Tibial artery (tissue), 4 donors: ENCODE measurements at places on chromosomes 3 and 15.

- DNase-seq: no peak
These were observed 548.5 kb downstream of the RBMS3 start for GRCh38 chr3:29829340-29829739.

GRCh38 chr3:25817638-25818037, 27.7 kb downstream of the OXSM start:
- DNase-seq: no peak

DNA sequence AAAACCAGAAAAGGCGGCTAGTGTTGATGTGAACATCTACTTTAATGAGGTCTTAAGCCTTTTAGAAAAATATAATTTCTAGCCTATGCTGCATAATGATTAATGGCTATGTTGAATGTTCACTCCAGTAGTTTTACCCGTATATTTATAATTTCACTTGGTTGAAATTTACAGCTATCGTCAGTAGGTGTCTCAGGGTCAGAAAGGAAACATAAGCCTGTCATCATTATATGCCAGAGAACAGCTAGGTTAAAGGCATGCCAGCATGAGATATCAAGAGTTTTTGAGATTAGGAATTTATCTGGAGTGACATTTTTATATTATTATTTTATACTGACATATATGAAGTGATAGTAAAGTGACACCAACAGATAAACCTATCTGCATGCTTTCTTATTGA, 904.1 kb downstream of the OTOL1 start:
- DNase-seq: no peak

DNA sequence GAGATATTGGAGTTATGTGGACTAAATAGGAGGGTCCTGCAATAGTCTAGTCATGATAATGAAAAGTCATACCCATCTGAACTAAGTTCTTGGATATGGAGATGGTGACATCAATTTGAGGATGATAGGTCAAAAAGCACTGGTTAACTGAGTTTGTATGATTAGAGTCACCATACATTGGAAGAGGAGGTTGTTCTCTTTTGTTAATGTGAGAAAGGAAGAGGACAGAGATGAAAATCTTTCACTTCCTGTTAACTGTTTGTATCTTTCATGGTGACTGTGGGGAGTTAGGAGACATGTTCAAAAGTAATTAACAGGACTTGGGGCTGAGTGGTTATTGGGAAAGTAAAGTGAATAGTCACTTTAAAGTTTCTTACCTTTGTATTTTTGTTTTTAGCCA, 11.1 kb downstream of the TMEM62 start:
- DNase-seq: no peak

- DNase-seq: no peak
These were observed 100.6 kb downstream of the UBE2E2 start for GRCh38 chr3:23303601-23304217.

DNA sequence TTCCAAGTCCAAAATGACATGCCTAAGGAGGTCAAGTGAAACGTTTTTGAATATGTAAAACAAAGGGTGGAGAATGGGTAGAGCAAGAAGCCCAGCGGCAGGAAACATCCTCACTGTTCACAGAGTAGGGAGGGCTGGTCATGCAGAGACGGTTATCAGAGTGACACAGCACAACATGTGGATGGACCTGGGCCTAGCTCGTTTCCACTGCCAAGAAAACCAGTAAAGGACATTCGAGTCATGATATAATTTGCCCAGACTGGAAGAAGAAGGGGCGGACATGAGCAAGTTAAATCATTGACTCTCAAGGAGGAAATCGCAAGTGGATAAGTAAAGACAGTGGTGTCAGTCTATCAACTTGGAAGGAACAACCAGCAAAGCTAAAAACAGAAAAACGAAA, 89.3 kb downstream of the LRIG1 start:
- no peak for DNase-seq

DNA sequence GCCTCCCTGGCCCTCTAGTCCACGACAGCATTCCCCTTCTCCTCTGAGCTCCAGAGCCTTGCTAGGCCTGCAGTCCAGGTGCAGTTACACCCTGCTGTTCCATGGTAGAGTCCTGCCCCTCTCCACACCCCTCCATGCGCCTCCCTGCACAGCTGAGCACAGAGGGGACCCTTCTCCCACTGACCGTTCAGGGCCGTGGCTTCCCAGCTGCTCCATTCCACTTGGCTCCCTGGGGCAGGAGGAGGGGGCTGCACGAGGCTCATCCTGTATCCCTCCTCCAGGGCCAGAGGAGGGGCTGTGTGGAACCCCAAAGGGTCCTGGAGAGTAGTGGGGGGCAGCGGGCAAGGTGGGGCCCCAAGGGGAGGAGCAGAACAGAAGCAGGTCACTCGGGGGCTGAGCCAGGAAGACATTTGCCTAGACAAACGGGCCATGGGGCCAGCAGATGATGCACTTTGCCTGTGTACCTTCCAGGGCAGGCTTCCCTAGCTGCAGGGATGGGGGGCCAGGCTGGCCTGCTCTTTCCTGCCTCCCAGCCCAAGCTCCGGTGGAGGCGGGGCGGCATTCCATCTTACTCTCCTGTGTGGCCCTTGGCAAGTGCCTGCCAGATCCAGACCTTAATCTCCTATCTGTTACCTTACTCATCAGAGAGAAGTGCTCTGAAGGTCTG, 20.7 kb upstream of the GOLGA6C start:
- peak; percentile 46 for DNase-seq

DNA sequence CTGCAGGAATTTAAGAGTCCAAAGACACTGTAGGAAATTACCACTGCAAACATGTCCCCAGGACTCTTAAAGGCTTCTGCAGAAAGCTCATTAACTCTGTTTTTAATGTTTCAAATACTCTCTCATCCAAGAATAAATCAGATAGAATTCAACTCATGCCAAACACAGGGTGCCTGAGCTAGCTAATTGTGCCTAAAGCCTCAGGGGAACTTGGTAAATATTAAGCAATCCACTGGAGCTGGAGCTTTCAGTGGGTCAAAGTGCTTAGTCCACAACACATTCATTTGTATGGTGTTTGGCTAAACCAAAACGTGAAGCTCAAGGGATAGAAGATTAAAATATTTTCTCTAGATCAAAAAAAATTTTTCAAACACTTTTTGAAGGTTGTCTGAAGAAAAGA, 131.4 kb downstream of the THRB start:
- no peak for DNase-seq

- DNase-seq: no peak
These were observed 50.8 kb upstream of the PSMD6 start for GRCh38 chr3:64074060-64074459.

DNA sequence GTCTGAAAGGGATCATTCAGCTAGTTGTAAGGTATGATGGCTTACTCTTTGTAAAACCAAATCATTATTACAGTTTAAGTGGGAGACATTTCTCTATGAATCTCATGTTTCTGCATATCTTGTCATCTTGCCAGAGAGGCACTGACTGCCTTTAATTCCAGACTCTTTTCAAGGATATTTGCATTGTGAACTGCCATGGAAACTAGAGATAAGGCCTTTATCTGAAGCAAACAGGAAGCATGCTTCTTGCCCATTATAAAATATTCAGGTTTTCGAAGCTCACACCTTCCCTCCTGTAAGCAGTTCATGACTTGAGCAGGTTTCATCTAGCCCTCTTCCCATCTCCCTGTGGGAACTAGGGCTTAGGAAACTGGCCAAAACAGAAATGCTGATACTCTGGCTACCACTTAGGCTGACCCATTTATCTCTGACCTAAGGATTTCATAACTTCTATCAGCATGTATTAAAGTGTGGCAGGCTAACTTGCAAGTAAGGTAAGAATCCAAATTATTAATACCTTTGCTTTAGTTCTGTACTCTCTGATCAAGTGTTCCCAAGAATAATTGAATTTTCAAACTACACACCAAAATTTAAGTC, 326.6 kb upstream of the ALCAM start:
- no peak for DNase-seq

GRCh38 chr3:23501201-23501802, 298.2 kb downstream of the UBE2E2 start:
- DNase-seq: no peak

DNA sequence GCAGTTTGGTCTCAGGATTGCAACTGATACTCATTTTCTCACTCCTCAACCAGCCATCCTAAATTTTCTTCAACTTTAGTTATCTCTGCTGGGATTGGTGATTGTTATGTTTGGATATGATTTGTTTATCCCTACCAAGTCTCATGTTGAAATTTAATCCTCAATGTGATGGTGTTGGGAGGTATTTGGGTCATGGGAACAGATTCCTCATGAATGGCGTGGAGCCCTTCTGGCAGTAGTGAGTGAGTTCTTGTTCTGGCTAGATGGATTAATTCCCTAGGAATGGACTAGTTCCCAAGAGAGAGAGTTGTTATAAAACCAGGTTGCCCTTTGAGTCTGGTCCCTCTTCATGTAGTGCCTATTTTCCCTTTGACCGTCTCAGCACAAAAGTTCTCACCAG, 399.9 kb downstream of the SQOR start:
- DNase-seq: no peak

DNA sequence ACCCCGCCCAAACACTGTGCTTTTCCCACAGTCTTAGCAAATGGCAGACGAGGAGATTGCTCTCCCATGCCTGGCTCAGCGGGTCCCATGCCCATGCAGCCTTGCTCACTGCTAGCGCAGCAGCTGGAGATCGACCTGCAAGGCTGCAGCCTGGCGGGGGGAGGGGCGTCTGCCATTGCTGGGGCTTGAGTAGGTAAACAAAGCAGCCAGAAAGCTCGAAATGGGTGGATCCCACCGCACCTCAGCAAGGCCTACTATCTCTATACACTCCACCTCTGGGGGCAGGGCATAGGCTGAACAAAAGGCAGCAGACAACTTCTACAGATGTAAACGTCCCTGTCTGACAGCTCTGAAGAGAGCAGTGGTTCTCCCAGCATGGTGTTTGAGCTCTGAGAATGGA, 27.2 kb upstream of the WDR5B start:
- no peak for DNase-seq

DNA sequence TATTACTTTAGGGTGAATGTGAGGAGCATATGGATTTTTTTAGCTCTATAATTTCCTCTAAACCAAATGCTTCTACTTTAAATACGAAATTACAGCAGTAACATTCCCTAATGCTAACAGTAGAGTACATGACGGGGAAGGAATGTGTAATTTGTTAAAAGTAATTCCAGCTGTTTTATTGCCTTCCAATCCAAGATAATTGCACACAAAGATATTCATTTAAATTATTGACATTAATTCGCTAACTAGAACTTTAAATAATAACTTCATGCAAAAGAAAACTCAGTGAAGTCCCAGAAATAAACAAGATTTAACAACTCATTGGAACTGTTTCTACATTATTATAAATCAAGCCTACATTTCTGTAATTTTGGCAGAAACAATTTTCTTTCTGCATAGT, 261.4 kb upstream of the CFAP20DC start:
- DNase-seq: no peak

- DNase-seq: no peak
These were observed 199.1 kb upstream of the ZPLD1 start for GRCh38 chr3:102235679-102236078.

DNA sequence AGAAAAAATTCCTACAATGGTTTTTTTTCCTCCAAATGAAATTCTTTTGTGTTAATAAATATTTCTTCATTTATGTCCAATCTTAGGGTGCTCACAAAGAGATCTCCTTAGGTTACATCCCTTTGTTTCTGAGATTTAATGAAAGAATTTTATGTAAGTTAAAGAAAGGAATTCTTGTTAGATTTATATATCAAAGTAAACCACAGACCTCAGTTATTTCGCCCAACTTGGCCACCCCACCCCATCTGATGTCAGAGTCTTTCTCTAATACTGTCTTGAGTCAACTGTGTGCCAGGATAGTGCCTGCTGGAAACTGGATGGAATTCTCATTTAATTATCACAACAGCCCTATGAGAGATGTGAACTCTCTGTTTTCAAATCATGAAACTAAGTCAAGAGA, 259.9 kb downstream of the OPA1 start:
- DNase-seq: no peak

GRCh38 chr3:6721491-6721890, 139.4 kb upstream of the GRM7 start:
- no peak for DNase-seq

DNA sequence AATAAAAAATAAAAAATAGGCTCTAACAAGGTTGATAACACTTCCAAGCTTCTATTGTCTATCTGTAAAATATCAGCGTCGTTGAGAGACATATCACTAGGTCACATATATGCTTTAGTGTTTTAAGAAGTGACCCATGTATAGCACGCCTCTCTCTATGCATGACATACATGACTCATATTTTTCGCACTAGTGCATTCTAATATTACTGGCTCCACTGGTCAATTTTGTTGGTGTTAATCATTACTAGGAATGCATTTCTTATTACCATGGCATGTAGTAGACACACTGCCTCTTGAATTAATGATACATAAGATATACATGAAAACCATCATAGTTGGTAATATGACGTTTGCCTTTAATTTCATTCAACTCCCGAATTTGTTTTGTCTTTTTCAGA, 203.1 kb downstream of the CHL1 start:
- no peak for DNase-seq

DNA sequence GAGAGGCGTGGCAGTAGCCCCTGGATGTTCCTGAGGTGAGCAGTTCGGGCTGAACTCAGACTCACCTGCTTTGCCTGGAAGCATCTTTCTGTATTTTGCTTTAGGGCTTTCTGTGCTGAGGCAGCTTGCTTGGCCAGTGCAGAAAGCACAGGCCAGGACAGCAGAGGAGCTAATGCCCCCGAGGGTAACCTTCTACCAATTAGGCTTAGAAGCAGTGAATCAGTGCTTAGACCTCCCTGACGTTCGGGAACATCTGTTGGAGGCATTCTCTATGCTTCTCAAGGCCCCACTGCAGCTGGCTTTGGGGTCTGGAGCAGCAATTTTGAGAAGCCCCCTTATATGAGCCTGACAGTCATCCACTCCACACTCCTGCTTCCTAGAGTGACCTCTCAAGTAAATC, 350.7 kb upstream of the PROK2 start:
- no peak for DNase-seq

GRCh38 chr3:78732893-78733292, 1034.9 kb downstream of the ROBO1 start:
- no peak for DNase-seq

DNA sequence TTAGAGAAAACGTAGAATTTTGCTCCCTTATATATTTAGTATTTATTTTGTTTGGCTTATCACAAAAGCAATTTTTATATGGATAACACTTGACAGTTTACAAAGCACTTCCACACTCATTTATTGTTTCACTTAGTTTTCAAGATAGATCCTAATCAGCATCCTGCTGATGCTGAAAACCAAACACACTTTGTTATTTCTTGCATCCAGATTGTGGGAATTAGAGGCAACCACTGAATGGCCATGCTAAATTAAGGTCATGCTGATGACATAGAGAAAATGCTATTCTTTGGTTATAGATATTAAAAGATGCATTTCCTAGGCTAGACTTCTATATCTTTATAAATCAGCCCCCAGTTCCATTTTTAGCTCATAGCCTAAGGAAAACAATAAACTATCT, 474.1 kb upstream of the KCNMB2 start:
- DNase-seq: no peak

GRCh38 chr3:16142350-16143025, 32.0 kb upstream of the GALNT15 start:
- DNase-seq: no peak
